ENCODE measurements at places on chromosomes 4 and X. TPM values are rescaled to one million over a fixed set of nuclear protein-coding genes. Genes with fewer than 3 reads are reported as not detected.
A peak's percentile ranks its signal among the peaks of the same experiment; 100 is the strongest.

DNA sequence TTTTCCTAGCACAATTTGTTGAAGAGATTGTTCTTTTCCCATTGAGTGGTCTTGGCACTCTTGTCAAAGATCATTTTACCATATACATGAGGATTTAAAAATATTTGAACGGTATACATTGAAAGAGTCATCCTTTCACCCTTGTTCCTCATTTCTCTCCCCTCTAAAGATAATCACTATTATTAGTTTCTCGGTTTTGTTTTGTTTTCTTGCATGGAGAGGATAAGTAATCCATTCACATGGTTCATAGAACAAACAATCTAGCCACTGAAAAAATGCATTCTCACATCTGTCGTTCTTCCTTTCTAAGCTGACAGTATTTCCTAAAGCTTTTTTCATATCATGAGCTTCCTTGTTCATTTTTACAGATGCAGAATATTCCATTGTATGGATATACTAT lies 39.2 kb upstream of the MSMO1 start:
- H3K27me3 ChIP-seq = no peaks in the 10 kb centered on the region
- no peak for DNase-seq
- H3K4me3 ChIP-seq = no peak overlapping the region
- no peak overlapping the region for H3K27ac ChIP-seq
- H3K36me3 ChIP-seq = no peaks in the 10 kb centered on the region

GRCh38 chr4:140156529-140157171 lies 2.7 kb upstream of the MAML3 start:
- DNase-seq = no peak
- no peaks in the 10 kb centered on the region for H3K36me3 ChIP-seq
- peak overlapping the region; percentile 39 for H3K27ac ChIP-seq
- peaks cover 5% of the 10 kb centered on the region for H3K4me1 ChIP-seq
- no peak overlapping the region for H3K4me3 ChIP-seq

DNA sequence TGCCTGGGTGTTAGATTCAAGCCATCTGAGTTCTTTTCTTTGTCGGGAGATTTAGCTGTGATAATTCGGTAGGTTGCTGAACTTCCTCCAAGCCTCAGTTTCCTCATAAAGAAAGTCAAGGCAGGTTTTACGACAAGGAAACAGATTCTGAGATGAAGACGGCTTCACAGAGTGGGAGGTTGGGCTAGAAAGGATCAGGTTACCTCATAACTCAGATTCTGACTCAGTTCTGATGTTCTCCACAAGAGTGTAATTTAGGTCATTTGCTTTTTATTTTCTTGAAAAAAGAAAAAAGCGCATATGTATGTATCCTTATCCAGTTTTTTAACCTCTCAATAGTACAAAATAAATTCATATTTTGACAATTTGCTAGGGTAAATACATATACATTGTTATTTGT lies 47.2 kb upstream of the ELOVL6 start:
- H3K36me3 ChIP-seq = no peaks in the 10 kb centered on the region
- no peaks in the 10 kb centered on the region for H3K4me1 ChIP-seq
- no peak overlapping the region for H3K27ac ChIP-seq

The SH3D19 gene
- total RNA-seq = 91.2 TPM

The PABPC5 gene
- total RNA-seq = 1.2 TPM

DNA sequence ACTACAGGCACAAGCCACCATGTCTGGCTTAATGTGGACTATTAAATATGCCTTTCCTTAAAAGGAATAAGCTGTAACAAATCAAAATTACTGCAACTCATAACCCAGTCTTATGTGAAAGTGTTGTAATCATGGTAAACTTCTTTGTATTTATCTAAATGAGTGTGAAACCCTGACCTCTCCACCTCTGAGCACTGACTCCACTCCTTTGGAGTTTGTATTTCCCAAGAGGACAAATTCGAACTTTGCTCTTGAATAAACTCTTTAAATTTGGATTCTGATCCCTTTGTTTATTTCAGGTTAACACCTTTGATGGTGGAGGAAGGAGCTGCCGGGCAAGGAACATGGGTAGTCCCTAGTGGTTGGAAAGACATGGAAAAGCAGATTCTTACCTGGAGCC lies 48.3 kb upstream of the FAM9A start:
- H3K27ac ChIP-seq = no peak overlapping the region
- no peaks in the 10 kb centered on the region for H3K36me3 ChIP-seq
- H3K4me1 ChIP-seq = no peaks in the 10 kb centered on the region
- DNase-seq = no peak
- H3K4me3 ChIP-seq = no peak overlapping the region

DNA sequence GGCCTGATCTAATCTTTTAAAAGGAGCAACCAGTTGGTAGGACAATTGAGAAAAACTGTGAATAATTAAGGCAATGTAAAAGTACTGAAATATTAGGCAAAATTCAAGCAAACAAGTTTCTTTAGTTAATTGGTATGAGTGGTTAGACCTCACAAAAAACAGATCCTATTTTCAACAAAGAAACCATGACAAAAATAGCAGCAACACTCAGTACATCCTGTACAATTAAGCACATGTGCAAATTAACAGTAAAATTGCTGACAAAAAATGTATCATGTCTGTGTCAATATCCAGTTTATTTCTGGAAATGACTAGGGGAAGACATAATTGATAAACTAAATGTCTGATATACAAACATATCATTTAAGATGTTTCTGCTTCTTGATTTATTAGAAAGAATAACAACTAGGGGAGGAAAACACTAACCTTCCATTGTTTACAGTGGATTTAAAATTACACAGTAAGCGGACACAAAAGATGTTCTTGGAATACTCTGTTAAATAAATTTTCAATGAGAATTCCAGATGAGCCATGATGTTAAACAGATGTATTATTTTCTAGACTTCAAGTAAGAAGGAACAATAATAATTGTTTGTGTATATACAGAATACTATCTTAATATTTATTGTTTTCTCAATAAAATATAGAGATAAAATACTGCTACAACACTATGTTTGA lies 638.9 kb downstream of the SPRY1 start:
- no peaks in the 10 kb centered on the region for H3K4me1 ChIP-seq
- no peaks in the 10 kb centered on the region for H3K27me3 ChIP-seq
- H3K4me3 ChIP-seq = no peak overlapping the region
- DNase-seq = no peak
- H3K27ac ChIP-seq = no peak overlapping the region
- no peaks in the 10 kb centered on the region for H3K36me3 ChIP-seq

DNA sequence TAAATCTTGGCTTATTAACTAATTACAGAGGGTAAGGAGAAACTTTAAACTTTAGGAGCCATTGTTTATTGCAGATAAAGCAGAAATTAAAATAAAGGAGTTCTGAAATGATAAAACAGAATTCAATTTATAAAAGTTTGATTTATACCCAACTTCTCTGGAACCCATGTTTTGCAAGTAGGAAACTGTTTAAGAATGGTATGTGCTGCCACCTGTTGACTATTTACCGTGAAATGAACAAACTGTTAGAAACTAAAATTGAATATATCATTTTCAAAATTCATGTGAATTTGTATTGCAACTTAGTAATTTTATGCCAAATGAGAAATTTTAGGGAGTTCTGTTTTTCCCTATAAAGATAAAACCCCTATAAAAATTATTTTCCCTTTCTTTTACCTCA lies 11.0 kb upstream of the TBC1D8B start:
- H3K27me3 ChIP-seq = no peaks in the 10 kb centered on the region
- H3K4me1 ChIP-seq = no peaks in the 10 kb centered on the region
- H3K36me3 ChIP-seq = no peaks in the 10 kb centered on the region
- DNase-seq = no peak
- H3K27ac ChIP-seq = no peak overlapping the region

GRCh38 chr4:185950891-185951290 lies 118.1 kb upstream of the TLR3 start:
- no peak overlapping the region for H3K4me3 ChIP-seq
- no peaks in the 10 kb centered on the region for H3K4me1 ChIP-seq
- no peak for DNase-seq

The PRDM5 gene
- total RNA-seq = 14.9 TPM

DNA sequence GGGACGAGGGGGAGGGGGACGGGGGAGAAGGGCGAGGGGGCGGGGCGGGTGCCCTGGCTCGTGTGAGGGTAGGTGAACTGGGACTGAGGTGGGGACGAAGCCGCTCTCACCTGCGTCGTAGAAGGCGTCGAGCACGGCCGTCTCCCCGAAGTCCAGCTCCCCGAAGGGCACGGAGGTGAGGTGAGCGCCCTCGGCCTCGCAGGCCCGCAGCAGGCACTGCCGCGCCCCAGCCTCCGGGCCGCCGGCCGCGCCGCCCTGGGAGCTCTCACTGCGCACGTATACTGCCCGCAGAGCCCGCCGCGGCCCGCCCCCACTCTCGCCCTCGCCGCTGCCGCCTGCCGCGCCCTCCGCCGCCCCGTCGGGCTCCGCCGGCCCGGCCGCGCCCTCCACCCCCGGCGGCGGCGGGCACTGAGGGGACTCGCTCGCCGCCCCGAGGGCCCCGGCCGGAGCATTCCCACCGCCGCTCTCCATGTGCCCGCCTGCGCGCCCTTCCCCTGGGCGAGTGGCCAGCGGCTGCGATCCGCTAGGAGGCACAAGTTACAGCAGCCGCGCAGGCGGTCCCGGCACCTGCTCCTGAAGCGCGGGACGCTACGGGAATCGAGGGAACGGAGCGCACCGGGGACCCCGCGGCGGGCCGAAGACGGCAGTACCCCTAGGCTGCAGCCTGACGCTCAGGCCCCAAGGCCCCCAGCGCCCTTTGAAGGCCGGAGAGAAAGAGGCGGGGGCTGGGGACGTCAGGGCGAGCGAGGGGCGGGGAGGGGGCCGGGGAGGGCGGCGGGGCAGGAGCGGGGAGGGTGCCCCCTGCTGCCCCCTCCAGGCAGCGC lies at the start of gene MAP3K15:
Gene MAP3K15, minus strand, starts transcription at position 718 of the 824 bp plus-strand sequence. Its CDS starts 247 bp downstream, at position 471.
- no peak within 1 kb of the TSS for H3K27ac ChIP-seq
- H3K4me3 ChIP-seq = peak within 1 kb of the TSS; percentile 35
- peaks cover 4% of the 10 kb centered on the region for H3K27me3 ChIP-seq
- H3K4me1 ChIP-seq = peaks cover 3% of the 10 kb centered on the region

- no peak overlapping the region for H3K27ac ChIP-seq
- no peaks in the 10 kb centered on the region for H3K27me3 ChIP-seq
- no peak for DNase-seq
- no peaks in the 10 kb centered on the region for H3K4me1 ChIP-seq
These were observed 48.8 kb upstream of the GALNT7 start for GRCh38 chr4:173119818-173120217.

DNA sequence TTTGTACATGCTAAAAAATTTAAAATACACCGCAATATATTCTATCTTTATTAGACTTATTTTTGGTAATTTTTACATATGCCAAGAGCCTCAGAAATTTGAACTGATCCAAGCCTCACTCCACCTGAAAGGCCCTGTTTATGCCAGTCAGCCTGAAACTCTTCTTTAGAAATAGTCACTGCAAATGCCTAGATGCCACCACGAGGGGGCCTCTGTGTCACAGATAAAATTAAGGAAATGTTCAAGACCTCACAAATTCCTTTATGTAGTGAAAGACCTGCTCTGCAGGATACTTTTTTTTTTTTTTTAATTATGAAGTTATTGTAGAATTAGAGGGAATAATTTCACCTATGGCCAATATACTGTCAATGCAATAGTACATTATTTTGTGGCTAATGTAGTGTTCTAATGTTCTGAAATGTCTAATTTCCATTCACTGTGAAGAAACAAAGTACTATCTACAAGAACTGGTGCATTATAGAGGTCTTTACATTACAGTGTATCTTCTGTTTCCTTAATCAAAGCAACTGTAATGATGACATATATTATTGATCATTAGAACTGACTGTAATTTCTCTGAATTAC lies 69.8 kb downstream of the DTHD1 start:
- no peak overlapping the region for H3K27ac ChIP-seq
- peaks cover 6% of the 10 kb centered on the region for H3K4me1 ChIP-seq
- no peaks in the 10 kb centered on the region for H3K36me3 ChIP-seq
- no peak overlapping the region for H3K4me3 ChIP-seq
- DNase-seq = no peak

DNA sequence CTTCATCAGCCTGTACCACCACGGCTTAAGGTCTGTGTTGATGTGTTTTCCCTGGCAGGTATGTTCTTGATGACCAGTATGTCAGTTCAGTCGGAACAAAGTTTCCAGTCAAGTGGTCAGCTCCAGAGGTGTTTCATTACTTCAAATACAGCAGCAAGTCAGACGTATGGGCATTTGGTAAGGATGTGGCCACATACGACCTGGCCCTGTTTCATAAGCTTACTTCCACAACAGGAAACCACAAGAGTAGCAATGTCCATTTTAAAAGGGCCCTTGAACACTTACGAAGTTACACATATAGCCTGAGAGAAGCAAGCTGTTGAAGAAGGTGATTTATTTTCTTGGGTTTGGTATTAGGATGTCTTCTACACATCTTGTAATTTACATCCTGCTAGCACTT lies 46.1 kb downstream of the BMX start:
- no peaks in the 10 kb centered on the region for H3K27me3 ChIP-seq
- H3K4me3 ChIP-seq = no peak overlapping the region
- no peak overlapping the region for H3K27ac ChIP-seq
- no peaks in the 10 kb centered on the region for H3K4me1 ChIP-seq
- H3K36me3 ChIP-seq = no peaks in the 10 kb centered on the region

The TENM3 gene
- 7.1 TPM for total RNA-seq

DNA sequence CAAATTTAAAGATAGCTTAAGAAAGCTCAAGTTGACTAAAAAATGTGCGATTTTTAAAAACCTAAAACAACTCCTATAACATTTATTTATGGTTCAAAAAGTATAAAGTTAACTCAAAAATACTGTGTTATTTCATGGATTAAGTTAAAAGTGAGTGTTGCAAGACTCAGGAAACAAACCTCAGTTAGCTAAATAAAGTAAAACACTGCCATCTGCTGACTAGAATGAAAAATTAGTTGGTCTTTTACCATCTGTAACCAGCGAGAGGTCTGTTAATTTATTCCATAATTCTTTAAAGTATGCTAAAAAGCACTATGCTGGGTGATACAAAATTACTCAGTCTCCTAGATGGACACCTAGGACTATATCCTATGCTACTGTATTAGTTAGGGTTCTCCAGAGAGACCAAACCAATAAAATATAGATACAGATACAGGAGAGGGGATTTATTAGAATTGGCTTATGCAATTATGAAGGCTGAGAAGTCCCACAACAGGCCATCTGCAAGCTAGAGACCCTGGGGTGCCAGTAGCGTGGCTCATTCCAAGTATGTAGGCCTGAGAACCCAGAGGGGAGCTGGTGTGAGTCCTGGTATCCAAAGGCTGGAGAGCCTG lies 4.9 kb upstream of the WDFY3 start:
- no peak overlapping the region for H3K4me3 ChIP-seq
- peaks cover 11% of the 10 kb centered on the region for H3K4me1 ChIP-seq
- no peaks in the 10 kb centered on the region for H3K27me3 ChIP-seq

Measured in upper lobe of left lung (tissue), 6 donors.